ENCODE measurements at places on chromosomes 3 and 15.

DNA sequence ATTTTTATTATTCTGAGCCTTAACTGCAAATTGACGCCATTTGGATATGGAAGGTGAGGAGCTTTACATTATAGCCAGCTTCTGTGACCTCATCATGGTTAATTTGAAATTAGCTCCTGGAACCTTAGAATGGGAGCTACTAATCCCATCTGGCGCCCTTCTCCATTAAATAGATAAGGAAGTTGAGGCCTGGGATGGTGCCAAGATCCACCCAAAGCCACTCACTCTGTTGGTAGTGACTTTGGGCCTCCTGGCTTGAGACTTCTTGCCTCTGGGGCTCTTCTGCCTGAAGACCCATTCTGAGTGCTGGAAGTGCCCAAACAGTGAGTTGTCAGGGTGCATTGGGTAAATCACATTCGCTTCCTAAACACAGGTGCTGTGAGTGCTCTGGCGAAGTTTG lies 12.0 kb upstream of the HMCES start:
- no peak for DNase-seq

DNA sequence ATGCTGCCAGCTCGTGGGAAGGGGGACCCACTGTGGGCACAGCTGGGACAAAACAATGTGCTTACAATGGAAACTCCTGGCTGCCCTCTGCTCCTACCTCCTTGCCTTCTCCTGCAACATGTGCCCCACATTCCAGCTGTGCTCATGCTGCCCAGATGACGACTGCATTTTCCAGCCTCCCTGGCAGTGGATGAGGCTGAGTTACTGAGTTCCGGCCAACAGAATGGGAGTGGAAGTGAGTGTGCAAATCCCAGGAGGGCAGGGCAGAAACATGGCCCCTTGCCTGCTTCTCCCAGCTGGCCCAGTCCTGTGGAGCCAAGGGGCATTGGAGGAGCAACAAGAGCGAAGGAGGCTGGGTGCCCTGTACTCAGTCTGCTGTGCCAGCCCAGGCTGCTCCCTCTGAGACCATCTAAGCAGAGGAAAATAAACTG lies 17.1 kb downstream of the KLF15 start:
- DNase-seq, result no peak

- DNase-seq, result peak; percentile 25
Measured at GRCh38 chr3:185280572-185281365, 26.9 kb upstream of the EHHADH start.

DNA sequence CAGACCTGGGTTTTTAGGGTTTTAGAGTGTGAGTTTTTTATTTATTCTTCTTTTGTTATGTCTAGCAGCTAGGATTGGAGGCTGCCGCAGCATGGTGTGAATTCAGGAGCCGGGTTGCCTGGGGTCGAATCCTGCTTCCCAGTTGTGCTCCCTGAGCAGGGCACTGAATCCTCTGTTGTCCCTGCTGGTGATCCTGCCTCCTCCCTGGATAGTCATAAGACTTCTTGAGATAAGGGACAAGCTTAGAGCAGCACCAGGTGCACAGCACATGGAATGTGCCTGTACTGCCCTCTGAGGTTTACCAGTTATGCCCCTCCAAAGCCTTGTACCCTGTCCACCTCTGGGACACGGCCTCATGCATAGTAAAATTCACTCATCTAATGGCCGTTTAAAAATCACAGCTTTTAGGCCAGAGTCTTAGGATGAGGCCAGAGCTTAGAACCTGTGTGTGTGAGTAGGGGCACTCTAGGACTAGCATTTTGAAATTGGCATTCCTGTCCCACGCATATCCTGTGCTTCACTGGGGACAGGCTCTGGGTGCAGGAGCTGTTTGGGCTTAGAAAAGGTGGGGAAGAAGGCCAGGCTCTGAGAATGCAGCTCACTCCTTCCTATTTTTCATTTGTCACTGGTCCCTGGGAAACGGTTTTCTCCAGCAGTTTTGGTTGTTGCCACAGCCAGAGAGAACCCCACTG lies 47.7 kb downstream of the CHCHD6 start:
- no peak for DNase-seq

- no peak for DNase-seq
Measured at GRCh38 chr3:22319446-22319845, 568.4 kb upstream of the ZNF385D start.

DNA sequence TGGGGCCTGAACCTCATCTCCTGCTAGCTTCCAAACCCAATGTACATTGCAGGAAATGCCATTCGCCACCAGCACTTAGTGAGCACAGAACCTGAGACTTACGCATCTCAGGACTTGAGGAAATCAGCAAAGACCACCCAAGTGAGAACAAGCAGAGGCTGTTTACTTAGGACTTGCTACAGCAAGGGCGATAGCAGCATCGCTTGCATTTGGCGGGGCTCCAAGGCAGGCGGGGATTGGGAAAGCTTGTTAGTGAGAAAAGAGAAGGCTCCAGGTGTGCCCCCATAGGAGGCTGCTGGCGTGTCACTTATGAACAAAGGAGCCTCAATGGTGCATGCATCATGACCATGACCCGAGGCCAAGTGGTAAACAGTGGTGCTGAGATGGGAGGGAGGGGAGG lies 19.7 kb downstream of the SLC6A20 start:
- DNase-seq, result no peak

GRCh38 chr3:166986000-166986399 lies 394.1 kb downstream of the ZBBX start:
- no peak for DNase-seq

Measured in amniotic stem cell (primary cell).